ENCODE measurements at places on chromosomes 1 and 21. TPM values are rescaled to one million over a fixed set of nuclear protein-coding genes. Genes with fewer than 3 reads are reported as not detected.

- DNase-seq = no peak
- H3K36me3 ChIP-seq = no peaks in the 10 kb centered on the region
- H3K4me3 ChIP-seq = no peak overlapping the region
- H3K4me1 ChIP-seq = no peaks in the 10 kb centered on the region
- no peaks in the 10 kb centered on the region for H3K27me3 ChIP-seq
- H3K27ac ChIP-seq = no peak overlapping the region
Measured at GRCh38 chr1:89737985-89738510, 82.8 kb upstream of the LRRC8D start.

GRCh38 chr21:37630872-37631271 is 264.3 kb downstream of the DYRK1A start:
- DNase-seq = no peak
- H3K4me1 ChIP-seq = no peaks in the 10 kb centered on the region
- H3K36me3 ChIP-seq = no peaks in the 10 kb centered on the region
- no peak overlapping the region for H3K4me3 ChIP-seq

GRCh38 chr1:237913345-237913744 is 22.6 kb upstream of the ZP4 start:
- H3K27ac ChIP-seq = no peak overlapping the region
- peaks cover 2% of the 10 kb centered on the region for H3K27me3 ChIP-seq
- DNase-seq = no peak
- no peaks in the 10 kb centered on the region for H3K4me1 ChIP-seq
- no peaks in the 10 kb centered on the region for H3K36me3 ChIP-seq

GRCh38 chr1:245382981-245383380 is 228.2 kb downstream of the KIF26B start:
- no peaks in the 10 kb centered on the region for H3K27me3 ChIP-seq
- no peaks in the 10 kb centered on the region for H3K4me1 ChIP-seq
- H3K36me3 ChIP-seq = no peaks in the 10 kb centered on the region
- no peak overlapping the region for H3K27ac ChIP-seq

The RCAN3 gene
- 4.8 TPM for total RNA-seq

DNA sequence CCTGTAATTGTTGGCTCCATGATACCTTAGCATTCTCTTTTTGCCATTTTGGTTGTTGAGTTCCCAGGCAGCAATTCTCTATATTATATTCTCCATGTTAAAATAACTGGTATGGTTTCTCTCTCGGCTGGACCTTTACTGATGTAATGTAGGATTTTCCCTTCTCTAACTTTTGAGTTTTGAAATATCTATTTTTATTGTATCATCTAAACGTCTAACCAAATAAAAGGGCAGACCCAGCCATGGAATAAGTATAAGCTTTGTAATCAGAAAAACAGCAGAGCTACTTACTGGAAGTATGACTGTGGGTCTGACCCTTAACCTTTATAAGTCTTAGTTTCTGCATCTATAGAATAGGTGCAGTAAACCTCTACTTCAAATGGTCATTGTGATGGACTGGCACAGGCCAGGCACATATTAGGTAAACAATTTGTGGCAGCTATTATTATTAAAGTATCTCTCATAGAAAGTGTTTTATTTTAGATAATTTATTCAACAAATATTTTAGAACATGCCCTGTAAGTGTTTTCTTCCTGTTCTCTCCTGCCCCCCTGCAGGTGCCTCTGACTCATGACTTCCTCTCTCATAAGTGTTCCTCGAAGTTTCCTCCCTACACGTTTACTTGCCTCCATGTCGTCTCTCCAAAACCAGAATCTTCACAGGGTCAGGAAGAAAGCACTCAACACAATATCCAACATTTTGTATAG is 224.9 kb upstream of the FGGY start:
- DNase-seq = no peak
- no peaks in the 10 kb centered on the region for H3K27me3 ChIP-seq
- H3K4me1 ChIP-seq = no peaks in the 10 kb centered on the region
- H3K27ac ChIP-seq = no peak overlapping the region

- H3K4me1 ChIP-seq = no peaks in the 10 kb centered on the region
- H3K36me3 ChIP-seq = no peaks in the 10 kb centered on the region
- H3K4me3 ChIP-seq = no peak overlapping the region
- H3K27ac ChIP-seq = no peak overlapping the region
- no peak for DNase-seq
- no peaks in the 10 kb centered on the region for H3K27me3 ChIP-seq
Measured at GRCh38 chr1:59831529-59831928, 16.8 kb downstream of the HOOK1 start.
